Left cardiac atrium (tissue), 4 donors: ENCODE measurements at places on chromosomes 3 and 15. TPM values are rescaled to one million over a fixed set of nuclear protein-coding genes. Genes with fewer than 3 reads are reported as not detected.

DNA sequence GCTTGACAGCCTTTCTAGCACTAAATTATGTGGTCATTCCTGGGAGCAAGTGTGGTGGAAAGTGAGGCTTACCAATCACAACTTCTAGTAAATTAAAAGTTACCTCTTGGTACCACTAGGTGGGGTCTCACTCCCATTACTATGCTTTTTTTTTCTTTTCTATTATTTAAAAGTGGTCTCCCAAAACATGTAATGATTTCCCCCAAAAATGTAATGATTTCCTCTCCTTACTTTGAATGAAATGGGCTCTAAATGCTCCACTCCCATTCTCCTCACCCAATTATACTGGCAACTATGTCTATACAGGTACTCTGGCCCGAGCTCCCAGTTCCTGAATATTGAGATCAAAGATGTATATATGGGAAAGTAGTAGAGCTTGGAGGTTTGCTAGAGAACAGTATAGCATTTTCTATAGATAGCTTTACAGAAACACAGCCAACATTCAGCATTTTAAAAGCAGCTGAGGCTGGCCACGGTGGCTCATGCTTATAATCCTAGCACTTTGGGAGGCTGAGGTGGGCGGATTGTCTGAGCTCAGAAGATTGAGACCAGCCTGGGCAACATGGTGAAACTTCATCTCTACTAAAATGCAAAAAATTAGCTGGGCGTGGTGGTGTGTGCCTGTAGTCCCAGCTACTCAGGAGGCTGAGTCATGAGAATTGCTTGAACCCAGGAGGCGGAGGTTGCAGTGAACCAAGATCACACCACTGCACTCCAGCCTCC is 70.9 kb downstream of the DCUN1D1 start:
- no peak for DNase-seq

GRCh38 chr3:151016478-151016795 is 43.9 kb upstream of the CLRN1 start:
- DNase-seq = no peak

ACTR8 gene
- 28.4 TPM for total RNA-seq

SGO1 gene
- not detected for total RNA-seq

- DNase-seq = no peak
These were observed 47.0 kb upstream of the SELENOK start for GRCh38 chr3:53938645-53939044.

GRCh38 chr15:47194718-47195117 is 522.6 kb upstream of the SEMA6D start:
- DNase-seq = no peak

GRCh38 chr3:16253601-16254000 is 11.1 kb downstream of the DPH3 start:
- peak; percentile 63 for DNase-seq

TM4SF18 gene
- total RNA-seq = 13.2 TPM

DPPA2 gene
- total RNA-seq = not detected

ESYT3 gene
- 0.52 TPM for total RNA-seq

IL17RB gene
- 2.6 TPM for total RNA-seq

DNA sequence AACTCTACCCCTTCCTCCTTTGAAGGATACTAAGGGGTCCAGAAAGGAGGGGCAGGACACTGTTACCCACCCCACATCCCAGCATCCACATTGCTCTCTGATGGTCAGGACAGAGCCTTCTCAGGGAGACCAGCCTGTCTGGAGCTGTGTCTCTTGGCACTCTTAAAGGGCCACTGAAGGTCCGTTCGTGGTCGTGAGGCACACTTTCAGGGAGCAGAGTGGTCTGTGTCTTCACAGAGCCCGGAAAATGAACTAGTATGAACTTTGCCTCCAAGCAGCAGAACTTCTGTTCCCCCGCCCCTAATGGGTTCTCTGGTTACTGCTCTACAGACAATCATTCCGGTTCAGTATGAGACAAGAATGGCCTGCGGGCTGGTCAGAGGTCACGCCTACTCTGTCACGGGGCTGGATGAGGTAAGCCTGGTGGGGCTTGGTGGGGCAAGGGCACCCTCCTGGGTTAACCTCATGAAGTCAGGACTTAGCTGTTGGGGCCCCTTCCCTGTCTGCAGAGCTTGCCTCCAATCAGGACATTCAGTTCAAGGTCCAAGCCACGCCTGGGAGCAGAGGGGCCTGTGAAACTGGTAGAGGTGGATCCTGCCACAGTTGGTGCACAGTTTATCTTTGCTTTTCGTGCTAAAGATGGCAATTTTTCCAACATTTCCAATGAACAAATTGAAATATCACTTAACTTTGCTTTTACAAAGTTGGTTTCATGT is 33.2 kb downstream of the CAPN3 start:
- DNase-seq = no peak

PIERCE2 gene
- total RNA-seq = 1.2 TPM

LEKR1 gene
- 0.65 TPM for total RNA-seq

GRCh38 chr15:51093488-51093838 is 1.2 kb downstream of the TNFAIP8L3 start:
- DNase-seq = no peak

GRCh38 chr3:51977446-51978142 is 2.7 kb downstream of the ABHD14A start:
- DNase-seq = no peak

DNA sequence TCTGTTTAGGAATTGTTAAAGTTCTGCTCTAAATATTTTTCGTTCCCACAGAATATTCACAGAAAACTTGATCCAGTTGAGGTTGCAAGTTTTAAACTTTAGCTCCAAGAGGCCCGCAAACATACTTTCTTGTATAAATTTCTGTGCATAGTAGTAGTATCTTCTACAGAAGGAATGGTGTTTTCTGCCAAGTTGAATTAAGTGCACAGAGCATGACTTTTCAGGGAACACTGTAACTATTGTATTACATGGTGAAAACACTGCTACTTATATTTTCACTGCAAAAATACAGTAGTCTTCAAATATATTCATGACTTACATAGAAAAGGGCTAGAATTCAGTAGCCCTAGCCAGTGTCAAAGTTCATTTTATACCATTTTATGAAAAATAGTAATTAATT is 67.0 kb downstream of the SUCNR1 start:
- DNase-seq = no peak

GRCh38 chr3:12984023-12984823 is 89.0 kb downstream of the IQSEC1 start:
- peak; percentile 63 for DNase-seq

LIPC gene
- 0.68 TPM for total RNA-seq

GRCh38 chr3:117480972-117481371 is 771.4 kb downstream of the TUSC7 start:
- no peak for DNase-seq

DNA sequence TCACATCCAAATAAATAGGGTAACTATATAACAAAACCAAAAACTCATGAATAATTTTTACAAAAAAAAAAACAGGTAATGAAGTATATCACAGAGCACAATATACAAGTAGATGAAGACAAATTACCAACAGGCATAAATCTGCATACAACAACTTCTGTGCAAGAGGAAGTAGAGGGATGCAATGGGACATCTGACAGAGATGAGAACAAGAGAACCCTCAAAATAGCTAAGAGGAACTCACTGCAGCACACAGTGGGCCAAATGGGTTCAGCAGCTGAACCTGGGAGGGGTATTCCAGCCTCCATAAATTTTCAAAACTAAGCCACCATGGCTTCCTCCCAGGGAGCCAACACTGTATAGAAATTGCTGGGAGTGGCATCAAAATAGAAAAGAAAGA is 9.6 kb upstream of the BTLA start:
- DNase-seq = no peak

- DNase-seq = peak; percentile 48
These were observed 757.0 kb upstream of the NECTIN3 start for GRCh38 chr3:110314512-110315114.

DNA sequence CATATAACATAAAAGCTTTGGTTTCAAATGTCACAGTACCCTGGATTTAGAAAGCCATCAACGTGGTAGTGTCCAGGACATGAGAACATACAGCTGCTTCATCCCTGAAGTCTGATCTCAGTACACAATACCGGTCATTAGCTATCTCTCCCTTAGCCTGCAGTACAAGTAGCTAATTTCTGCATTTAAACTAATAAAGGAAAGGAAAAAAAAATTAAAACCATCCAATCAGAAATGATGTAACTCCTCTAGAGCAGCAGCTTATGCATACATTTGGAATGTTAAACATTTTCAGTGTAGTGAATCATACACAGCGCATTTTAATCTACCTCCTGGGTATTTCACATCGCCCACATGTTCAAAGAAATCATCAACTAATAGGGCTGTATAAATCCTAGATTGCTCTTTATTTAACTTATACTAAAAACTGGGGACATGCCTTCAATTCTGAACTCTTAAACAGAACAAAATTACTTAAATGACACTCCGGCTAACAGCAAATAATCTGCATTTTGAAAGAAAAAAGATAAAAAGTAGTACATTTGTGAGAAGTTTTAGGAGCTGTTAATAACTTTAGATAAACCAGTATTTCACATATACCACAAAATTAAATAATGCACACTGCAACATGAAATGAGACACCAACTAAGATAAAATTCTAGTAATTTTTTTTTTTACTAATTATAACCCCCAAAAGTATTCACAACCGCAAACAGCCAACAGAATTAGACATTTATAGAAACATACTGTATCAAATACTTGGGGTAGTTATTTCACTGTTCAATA is 3.7 kb downstream of the IGF2BP2 start:
- no peak for DNase-seq

DNA sequence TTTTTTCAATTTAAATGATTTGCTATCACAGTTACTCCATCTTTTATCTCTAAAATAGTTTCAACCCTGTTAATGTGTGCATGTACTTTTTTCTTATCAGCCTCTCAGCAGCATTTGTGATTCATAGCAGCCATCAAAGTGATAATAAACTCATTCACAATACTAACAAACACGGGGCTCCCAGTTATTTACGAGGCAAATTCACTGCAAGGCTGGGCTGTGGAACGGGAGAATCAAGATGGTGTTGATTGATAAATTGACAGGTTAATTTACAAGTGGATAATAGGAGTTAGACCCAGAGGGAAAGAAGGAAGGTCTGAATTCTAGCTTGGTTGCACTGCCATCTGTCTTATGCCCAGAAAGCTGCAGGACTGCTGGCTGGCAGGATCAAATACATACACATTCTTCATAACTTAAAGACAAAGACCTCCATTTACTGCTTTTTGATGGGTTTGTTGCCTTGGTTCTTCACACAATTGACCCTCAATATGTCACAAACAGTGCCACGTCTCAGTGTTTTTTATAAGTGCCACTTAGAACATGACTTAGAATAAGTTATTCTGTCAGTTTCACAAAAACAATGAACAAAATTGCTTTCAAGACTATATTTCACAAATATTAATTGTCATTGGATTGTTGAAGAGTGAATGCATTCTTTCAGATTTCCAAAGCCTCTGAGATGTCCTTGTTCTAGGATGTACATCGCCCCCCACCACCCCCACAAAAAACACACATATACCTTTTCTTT is 562.8 kb downstream of the NR2F2 start:
- no peak for DNase-seq
